Stimulated activated CD4-positive, alpha-beta T cell treated with anti-CD3 and anti-CD28 coated beads, Interleukin-4, amount 100 ng/mL, for 48 hours (primary cell): ENCODE measurements at places on chromosomes 7 and 10.

DNA sequence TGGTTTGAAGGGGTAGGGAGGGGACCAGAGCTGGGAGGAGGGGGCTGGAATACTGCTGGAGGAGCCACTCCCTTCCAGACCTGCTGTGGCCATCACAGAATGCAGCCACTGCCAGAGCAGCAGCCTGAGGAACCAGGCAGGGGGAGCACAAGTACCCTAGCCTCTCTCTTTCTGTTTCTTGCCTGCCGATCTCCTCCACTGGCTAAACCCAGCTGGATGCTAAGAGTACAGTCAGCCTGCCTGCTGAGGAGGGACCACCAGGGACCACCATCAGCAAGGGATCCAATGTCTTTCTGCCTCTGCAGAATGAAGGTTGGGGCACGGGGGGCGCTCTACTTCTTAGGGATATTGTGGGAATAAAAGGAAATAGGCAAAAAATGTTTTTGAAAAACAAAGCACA, 4.7 kb downstream of the BLVRA start:
- DNase-seq: no peak

DNA sequence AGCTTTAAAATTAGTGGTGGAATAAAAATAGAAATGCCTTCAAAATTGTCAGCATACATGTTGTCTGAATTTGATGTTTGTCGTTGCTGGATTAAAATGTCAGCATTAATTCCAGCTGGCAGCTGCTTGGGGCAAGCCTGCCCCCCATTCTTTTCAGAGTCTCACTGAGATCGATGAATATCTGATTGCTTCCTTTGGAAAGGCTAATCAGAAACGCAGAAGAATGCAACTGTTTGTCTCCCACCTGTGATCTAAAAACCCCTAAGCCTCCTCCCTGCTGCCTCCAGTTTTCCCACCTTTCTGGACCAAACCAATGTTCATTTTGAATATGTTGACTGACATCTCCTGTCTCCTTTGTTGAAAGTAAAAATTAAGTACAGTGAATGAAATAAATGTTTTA, 27.9 kb upstream of the BNIP3 start:
- no peak for DNase-seq

DNA sequence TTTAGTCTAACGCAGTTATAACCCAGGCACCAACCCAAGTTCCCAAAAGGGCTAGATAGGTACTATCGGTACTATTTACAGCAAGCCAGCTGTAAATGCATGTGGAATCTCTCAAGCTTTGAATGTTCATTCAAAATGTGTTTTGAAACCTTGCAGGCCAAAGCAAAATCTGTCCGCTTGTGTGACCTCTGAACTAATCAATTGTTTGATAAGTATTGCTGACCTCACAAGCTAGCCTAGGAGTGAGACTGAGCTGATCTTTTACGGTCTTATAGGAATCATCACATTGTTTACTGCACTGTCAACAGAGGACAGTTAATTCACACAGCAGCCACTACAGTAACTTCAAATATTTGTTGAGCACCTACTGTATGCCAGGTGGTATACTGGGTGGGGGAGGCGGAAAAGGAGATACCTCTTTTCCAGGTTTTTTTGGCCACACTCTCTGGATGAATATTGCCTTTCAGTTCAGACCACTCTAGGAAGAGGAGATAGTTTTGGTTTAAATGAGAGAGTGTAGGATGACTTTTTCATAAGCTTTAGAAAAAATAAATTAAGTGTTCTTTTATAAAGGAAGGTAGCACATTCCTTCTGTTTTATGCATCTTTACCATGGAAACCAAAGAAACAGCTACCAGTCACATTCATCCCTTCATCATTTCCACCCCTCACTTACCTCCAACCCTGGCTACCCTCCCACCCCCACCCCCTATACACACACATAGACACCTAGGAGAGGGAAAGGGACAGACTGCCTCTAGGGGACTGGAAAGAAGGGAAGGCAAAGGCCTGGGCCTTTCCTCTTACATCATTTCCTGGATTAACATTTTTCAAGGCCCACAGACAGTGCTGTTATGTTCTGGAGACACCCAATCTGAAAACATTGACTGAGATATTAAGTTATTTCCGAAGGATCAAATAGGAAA, 2.4 kb downstream of the PAPSS2 start:
- no peak for DNase-seq

GRCh38 chr7:147363101-147363500, 1227.5 kb upstream of the C7orf33 start:
- DNase-seq: no peak

GRCh38 chr7:14833707-14834106, 68.8 kb downstream of the DGKB start:
- no peak for DNase-seq
